ENCODE measurements at places on chromosomes 16 and 17. TPM values are rescaled to one million over a fixed set of nuclear protein-coding genes. Genes with fewer than 3 reads are reported as not detected.

- peak; percentile 92 for DNase-seq
Observed at GRCh38 chr17:35242805-35243560, at the start of gene SLFN5. Gene SLFN5 (plus strand): TSS chr17:35243072. CDS start chr17:35258691, 15,619 bp downstream.

DNA sequence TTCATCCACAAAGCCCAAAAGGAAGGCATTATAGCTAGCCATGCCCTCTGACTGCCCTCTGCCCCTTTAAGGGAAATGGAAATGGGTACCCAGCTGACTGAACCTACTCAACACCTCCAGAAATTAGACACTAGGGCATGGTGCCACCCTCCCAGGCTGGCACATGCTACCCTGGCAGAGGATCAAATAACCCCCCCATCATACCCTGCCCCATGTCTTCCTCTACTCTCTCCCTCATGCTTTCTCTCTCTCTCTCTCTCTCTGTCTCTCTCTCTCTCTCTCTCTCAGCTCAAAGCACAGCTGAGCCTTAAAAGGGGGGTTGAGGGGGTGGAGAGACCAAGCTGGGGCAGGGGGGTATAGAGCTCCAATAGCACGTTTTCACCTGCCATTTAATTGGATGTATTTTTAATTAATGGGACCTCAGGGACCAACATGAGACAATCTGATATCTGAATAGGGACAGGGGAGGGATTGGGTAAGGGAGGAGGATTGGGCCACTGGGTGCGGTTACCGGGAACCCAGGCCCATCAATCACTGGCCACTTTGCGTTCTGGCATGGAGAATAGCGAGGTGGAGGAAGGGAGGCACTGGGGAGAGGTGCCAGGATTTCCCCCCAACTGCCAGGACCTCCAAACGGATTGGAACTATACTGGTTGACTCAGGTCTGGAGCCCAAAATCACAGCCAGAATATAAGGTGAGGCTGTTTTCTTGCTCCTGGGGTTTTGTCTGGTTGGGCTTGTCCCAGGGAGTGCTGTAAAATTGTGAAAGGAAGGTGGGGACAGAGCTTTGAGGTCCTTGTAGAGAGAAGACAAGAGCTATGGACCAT lies 57.8 kb downstream of the NEUROD2 start:
- no peak for DNase-seq

Gene DNAJC7
- total RNA-seq: 103 TPM

DNA sequence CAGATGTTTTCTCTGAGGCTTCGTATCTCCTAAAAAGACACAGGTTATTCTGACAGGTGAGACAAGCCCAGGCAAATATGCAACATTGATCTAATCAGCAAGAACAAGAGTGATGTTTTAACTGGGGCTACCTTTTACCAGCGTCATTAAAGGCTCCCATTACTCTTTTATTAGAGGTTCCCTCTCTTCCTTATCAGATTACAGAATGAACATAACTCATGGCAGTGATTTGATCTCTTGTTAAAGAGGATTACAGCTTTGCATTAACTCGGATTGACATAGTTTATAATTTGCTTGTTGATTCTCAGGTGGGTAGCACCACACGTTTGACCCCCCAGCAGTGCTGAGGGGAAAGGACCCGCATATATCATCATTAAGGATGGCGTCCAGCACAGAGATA lies 90.5 kb downstream of the AATF start:
- DNase-seq: no peak

DNA sequence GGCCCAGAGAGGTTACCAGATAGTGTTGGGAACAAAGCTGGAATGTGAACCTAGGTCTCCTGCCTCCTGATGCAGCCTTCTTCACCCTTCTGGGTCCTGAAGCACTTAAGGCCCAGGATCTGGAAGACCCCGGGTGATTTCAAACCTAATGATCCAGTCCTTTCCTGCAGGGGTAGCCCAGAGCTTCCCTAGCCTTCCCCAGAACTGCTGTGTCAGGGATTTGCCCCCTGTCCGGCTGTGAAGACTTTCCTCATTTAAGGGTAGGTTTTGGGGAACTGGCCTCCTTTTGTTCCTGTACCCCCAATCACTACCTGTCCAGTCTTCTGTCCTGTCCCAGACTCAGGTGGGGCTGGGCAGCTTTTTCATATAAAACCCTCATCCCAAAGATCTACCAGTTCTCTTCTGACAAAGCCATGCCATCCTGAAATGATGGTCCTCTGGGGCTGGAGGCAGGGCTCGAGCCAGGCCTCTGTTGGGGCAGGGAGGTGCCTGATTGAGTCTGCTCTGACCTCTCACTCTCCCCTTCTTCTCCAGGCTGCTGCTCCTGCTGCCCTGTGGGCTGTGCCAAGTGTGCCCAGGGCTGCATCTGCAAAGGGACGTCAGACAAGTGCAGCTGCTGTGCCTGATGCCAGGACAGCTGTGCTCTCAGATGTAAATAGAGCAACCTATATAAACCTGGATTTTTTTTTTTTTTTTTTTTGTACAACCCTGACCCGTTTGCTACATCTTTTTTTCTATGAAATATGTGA lies 1.3 kb downstream of the MT1X start:
- DNase-seq: no peak

GRCh38 chr16:76059186-76059585 lies 218.0 kb upstream of the CNTNAP4 start:
- no peak for DNase-seq

Gene TCAP
- total RNA-seq: 0.89 TPM
